ENCODE measurements at places on chromosomes 3 and 15.

DNA sequence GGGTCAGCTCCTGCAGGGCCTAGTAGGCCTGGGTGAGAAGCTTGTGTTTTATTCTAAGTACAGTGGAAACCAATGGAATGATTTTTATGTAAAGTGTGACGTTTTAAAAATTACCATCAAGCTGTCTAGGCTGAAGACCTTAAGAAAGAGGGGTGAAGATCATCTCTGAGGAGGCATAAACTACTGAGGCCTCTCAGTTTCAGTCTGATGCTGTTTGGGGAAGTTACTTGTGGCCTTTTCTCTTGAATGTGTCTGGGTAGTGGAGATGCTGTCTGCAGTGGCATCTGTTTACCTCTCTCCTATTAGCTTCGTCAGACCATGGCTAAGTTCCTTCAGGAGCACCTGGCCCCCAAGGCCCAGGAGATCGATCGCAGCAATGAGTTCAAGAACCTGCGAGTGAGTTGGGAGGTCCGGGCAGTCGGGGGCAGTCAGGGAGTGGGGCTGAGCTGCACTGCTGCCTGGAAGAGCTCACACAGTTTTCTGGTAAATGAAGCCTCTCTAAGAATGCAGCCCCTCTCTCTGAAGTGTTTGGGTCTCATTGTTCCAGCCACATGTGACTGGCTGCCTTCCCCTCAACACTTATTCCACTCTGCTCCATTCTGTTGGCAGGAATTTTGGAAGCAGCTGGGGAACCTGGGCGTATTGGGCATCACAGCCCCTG lies 1.9 kb downstream of the IVD start:
- no peak for DNase-seq

- no peak for DNase-seq
Observed at GRCh38 chr3:96734273-96735009, 80.0 kb upstream of the EPHA6 start.

- no peak for DNase-seq
Observed at GRCh38 chr15:51281368-51281967, 56.9 kb downstream of the CYP19A1 start.

GRCh38 chr3:127371334-127371733 lies 83.5 kb upstream of the PRR20G start:
- no peak for DNase-seq

- DNase-seq = no peak
Observed at GRCh38 chr3:15805756-15806266, 8.0 kb upstream of the ANKRD28 start.

GRCh38 chr3:129240436-129240835 lies 9.0 kb upstream of the COPG1 start:
- no peak for DNase-seq

- no peak for DNase-seq
Observed at GRCh38 chr3:102297072-102297658, 137.7 kb upstream of the ZPLD1 start.

DNA sequence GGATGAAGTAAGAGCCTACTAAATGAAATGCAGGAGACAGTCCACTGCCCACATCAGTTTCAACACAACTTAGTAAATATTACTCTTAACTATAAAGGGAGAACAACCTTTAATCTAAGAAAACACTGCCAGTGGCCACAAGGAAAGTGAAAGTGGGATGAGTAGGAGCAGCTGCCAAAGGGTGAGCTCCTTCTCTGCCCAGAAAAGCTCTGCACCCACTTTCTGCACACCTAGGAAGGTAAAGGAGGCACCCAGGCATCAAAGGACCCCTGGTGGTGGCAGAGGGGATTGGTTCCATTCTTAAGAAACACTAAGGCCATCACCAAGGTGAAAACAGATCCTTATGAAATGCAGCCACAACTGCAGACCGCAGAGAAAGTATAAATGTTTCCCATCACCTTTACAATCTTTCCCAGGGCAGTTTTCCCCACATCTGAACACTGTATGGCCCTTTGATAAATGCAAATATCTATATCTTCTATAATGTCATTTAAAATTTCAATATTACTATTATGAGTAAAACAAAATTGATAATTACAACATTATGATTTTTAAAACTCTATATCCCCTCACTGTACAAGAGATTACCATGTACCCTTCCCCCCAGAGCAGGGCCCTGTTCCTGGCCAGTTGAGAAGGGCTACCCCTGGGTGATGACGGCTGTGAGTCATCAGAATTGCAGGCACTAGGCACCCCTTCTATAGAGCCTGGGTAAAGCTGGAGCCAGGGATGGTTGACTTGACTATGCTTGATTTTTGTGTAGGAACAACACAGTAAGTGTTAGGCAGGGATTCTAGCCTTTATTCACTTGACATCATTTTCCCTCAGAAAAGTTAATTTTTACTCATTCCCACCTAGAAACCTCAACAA lies 92.0 kb downstream of the SNRK start:
- DNase-seq = peak; percentile 36

- no peak for DNase-seq
Observed at GRCh38 chr3:152199102-152199840, 69.5 kb upstream of the MBNL1 start.

- no peak for DNase-seq
Observed at GRCh38 chr15:70109978-70110377, 12.3 kb upstream of the TLE3 start.

GRCh38 chr3:171770689-171771620 lies 39.3 kb downstream of the PLD1 start:
- no peak for DNase-seq

DNA sequence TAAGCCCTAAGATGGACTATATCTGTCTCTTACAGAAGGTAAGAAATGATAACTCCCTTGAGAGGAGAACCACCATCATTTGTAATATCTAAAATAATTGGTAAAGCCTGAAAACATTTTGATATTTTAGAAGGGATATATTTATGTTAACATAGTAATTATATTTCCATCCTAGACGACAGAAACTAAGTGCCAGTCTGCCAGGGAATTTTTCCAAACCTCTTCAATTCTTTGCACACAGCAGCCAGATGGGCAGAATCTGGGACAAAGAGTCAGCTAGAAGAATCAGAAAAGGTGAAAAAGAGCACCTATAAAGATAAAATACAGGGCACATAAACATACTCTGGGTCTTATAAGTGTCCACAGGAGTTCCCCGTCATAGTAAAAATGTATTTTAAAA lies 70.0 kb upstream of the CBLB start:
- no peak for DNase-seq

DNA sequence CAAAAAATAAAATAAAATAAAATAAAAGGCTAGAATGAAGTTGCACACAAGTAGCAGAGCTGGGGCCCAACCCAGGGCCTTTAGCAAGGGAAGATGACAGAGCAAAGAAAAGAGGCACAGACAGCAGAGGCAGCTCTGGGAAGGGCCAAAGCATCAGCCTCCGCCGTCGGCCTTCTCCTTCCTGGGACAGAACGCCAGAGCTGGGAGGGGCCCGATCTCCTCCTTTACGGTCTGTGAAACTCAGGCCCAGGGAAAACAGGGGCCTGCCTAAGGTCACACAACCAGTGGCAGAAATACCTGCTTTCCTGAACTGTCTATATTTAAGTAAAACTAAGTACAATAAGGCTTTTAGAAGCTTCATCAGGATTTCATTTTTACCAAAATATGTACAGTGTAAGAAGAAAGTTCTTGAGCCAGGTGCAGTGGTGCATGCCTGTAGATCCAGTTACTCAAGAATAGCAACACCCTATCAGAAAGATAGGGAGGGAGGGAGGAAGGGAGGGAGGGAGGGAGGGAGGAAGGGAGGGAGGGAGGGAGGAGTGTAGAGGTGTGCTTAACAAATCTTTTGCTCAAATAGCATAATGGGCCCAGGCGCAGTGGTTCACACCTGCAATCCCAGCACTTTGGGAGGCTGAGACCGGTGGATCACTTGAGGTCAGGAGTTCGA lies 43.0 kb upstream of the MUC4 start:
- DNase-seq = no peak

DNA sequence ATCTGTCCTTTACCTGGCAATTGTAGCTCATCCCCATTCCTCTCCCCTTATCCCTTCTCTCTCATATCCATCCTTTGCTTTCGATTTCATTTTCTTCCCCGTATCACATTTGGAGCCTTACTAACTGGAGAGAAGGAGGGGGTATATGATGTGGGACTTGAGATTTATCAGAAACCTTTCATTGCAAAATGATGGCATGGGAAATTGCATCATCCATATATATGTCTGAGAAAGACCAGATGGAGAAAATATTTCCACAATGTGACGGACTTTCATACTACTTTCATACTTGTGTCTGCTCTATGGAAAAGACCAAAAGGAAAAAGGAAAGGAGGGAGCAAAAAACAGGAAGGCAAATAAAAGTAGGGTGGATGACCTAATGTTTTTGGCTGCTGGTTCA lies 675.2 kb downstream of the AGBL1 start:
- no peak for DNase-seq

GRCh38 chr3:190266913-190267290 lies 55.3 kb downstream of the CLDN1 start:
- DNase-seq = no peak

DNA sequence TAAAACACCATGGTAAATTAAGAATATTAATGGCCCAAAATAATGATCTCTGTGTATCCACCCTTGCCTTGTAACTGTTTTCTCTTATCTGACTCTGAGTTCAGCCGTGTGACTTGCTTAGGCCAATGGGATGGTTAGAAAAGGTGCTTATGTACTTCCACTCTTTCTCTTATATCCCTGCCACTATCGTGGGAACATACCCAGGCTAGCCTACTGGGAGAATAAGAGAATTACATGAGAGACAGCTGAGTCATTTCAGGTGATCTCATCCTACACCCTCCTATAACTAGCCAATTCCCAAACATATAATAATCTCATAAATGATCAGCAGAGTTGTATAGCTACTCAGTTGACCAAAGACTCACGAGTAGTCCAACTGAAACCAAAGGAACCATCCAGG lies 98.3 kb upstream of the ABI3BP start:
- no peak for DNase-seq

- DNase-seq = no peak
Observed at GRCh38 chr3:162117961-162118360, 621.4 kb downstream of the OTOL1 start.

GRCh38 chr3:120764206-120764605 lies 21.7 kb downstream of the GTF2E1 start:
- DNase-seq = no peak

- peak; percentile 34 for DNase-seq
Observed at GRCh38 chr3:195522254-195523023, 20.7 kb downstream of the PPP1R2 start.

GRCh38 chr3:162353414-162353813 lies 856.8 kb downstream of the OTOL1 start:
- no peak for DNase-seq

DNA sequence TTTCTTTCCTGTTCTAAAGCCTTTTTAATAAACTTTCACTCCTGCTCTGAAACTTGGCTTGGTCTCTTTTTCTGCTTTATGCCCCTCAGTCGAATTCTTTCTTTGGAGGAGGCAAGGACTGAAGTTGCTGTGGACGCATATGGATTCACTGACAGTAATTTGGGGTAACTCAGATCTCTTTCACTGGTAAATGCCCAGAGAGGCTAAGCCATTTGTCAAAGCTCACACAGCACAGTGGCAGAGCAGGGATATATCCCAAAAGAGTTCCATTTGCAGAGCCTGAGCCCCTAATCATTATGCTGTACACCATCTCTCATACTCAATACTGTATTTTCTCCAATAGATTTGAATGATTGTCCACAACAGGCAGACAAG lies 72.3 kb upstream of the GALNT15 start:
- DNase-seq = no peak

DNA sequence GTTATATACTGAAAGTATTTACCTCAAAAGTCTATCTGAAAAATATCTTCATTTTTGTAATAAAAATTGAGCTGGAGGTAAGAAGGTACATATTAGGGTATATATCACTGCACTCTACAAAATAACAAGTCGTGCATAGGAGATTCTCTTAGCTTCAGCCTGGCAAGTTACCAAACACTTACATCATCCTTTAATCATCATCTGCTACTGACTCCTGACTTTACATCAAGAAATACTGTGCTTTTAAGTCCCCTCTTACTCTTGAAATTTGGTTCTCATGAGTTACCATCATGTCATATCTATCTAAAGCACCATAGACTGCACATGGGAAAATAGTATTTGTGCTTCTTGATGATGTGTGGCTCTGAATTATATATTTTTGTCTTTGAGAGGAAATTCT lies 50.8 kb downstream of the LYSMD4 start:
- DNase-seq = no peak

DNA sequence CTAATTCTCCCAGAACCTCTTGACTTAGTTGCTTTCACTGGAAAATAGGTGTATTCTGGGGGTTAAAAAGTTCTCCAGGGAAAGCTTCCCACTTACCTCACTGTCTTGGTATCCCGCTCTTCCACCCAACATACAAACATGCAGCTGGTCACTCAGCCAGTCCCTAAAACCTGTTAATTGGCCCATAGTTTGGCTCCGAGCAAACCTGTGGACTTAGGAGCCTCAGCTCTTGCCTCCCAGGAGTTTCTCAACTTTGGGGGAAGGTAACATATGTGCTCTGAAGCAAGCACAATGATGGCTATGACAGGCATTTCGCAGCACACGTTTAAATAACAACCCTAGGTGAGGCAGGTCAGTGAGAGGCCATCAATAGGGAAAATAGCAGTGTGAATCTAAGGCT lies 25.8 kb upstream of the LRRFIP2 start:
- DNase-seq = no peak

DNA sequence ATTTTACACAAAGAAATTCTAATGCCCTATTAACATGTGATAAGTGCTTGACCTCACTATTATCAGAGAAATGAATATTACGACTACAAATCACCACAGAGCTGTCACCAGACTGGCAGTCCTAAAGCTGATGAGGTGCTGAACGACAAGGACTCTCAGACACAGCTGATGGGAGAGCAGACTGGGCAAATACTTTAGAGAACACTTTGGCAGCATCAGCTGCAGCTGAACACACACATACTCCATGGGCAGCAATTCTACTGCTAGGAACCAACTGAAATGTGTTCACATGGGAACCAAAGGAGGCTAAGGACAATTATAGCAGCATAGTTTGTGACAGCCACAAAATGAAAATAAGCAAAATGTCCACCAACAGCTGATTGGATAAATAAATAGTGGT lies 45.5 kb downstream of the SUSD5 start:
- DNase-seq = no peak

GRCh38 chr3:141538568-141539240 lies 51.9 kb downstream of the RASA2 start:
- no peak for DNase-seq

- no peak for DNase-seq
Observed at GRCh38 chr15:63211549-63211948, 22.1 kb downstream of the RAB8B start.

- DNase-seq = no peak
Observed at GRCh38 chr3:130702985-130703384, 43.6 kb downstream of the PIK3R4 start.

- DNase-seq = no peak
Observed at GRCh38 chr3:195286115-195286872, 15.3 kb upstream of the XXYLT1 start.

- no peak for DNase-seq
Observed at GRCh38 chr3:187040516-187041361, 98.6 kb downstream of the RPL39L start.

- DNase-seq = no peak
Observed at GRCh38 chr3:43102773-43103480, 3.0 kb downstream of the POMGNT2 start.

GRCh38 chr3:43865887-43866528 lies 175.3 kb downstream of the ABHD5 start:
- no peak for DNase-seq
